ENCODE measurements at places on chromosomes 5 and 9.
A peak's percentile ranks its signal among the peaks of the same experiment; 100 is the strongest.

- DNase-seq, result no peak
Observed at GRCh38 chr5:139759219-139759721, 36.3 kb upstream of the PSD2 start.

DNA sequence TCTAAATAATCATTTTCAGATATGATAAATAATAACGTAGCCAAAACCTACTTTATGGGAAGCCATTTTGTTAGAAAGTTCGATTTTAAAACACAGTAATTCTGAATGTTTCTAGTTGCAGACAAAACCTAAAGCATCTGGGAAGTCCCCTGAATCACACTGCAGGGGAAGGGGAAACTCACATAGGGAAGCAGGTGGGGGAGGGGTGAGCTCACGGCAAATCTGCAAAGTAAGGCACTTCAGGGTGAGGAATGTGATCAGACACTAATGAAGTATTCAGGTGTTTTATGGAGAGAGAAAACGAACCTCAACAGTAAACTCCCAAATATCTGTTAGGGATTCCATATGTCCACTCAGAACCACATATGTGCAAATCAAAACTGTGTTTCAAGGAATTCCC is 70.7 kb downstream of the EPB41L4A start:
- DNase-seq, result no peak

DNA sequence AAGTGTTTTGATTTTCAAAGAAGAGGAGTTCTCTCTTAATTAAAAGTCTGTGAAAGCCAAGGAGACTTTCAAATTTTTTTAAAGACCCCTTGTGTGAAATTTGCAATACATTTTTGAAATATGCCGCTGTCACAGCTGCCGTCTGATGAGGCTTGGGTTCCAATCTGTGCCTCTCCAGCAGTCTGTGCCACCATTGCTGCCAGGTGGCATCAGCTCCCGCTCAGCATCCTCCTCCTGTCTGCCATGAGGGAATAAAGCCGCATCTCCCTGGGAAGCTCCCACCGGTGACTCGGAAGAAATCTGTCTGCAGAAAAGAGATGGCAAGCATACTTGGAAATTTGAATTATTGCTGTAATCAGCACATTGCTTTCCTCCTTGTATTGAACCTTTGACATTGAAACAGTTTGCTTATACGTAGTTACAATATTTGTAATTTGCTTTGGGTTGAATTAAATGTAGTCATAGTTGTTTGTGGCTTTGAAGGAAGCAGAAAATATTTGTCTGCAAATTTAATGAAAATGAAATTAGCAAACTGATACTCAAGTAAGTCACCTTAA is 145.7 kb upstream of the SNX2 start:
- no peak for DNase-seq

GRCh38 chr9:98251551-98251950 is 3.9 kb downstream of the TBC1D2 start:
- DNase-seq, result peak; percentile 91

DNA sequence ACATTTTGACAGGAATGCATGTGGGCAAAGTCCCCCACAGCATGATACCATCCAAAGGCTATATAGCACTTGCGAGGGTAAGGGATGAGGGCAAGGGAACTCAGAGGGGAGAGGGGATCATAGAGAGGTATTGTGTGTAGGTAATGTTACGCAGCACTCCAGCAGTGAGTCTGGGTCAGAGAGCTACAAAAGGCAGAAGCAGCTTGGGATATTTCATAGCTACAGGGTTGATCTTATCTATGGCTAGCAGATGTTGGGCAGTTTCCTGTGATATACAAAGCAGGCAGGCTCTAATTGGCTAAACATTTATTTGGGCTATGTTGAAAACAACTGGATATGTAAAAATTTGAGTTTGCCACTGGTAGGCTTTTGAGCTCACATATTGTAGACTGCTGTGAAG is 17.8 kb upstream of the SLCO4C1 start:
- DNase-seq, result no peak

DNA sequence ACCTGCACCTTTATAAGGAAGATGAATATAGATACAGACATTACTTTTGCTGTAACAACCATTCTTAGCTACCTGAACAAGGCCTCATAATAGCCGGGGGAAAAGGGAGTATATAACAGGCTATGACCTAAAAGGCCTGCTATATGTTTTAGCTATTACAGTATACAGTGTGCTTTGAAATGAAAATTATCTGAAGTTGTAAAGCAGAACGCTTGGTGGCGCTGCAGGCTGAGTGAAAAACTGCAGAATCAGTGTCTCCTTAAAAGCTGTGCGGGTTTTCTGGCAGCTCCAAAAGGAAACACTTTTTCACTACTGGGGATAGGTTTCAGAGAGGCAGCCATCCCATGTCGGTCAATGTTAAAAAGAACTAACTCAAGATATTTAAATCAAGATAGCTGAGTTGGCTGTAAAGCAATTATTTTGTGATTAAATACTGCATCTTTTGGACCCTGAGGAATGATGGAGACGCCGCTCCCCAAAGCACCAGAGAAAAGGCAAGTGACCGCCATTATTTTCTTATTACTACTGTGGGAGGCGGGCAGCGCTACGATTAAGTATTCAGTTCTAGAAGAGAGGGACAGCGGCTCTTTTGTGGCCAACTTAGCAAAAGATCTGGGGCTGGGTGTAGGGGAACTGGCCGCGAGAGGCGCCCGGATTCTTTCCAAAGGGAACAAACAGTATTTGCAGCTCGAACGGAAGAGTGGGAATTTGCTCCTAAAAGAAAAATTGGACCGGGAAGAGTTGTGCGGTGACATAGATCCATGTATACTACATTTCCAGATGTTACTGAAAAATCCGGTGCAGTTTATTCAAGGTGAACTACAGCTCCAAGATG is 5.9 kb downstream of the PCDHB6 start:
- no peak for DNase-seq

- DNase-seq, result no peak
Observed at GRCh38 chr5:176740131-176740701, 70.1 kb upstream of the UNC5A start.

GRCh38 chr5:119396030-119396664 is 40.3 kb downstream of the TNFAIP8 start:
- no peak for DNase-seq

GRCh38 chr9:99134893-99135341 is 30.0 kb downstream of the TGFBR1 start:
- peak; percentile 41 for DNase-seq

DNA sequence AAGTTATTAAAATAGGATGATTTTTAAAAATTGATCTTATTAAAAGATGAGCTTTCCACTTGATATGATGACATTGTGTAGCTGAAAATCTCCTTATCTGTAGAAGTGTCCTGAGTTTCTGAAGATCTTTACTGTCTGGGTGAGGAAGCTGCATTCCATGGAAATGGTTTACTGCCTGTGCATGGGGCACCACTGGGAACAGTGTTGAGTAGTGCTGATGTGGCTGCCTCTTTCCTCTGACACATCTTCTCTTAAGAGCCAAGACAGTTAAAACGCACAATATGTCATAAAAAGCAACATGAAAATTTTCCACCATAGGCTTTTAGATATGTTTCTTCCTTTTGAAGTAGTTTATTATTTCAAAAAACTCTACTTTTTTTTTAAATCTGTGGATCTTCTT is 24.6 kb downstream of the SECISBP2 start:
- no peak for DNase-seq

DNA sequence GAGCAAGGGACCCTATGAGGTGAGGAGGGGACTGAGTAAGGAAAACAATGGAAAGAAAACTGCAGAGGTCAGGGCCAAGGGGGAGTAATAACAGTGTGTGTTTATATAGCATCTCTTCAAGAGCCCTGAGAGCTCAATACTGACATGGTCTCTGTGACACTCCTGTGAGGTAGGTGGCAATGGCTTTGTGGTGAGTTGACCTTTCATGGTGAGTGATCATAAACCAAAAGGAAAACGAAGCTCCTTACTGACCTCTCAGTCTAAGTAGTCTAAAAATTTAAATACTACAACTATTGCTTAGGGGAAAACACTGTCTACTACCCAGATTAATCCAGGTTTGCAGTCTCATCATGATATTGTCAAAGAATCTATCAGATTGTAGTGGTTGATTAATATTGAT is 130.9 kb downstream of the SNCAIP start:
- no peak for DNase-seq

GRCh38 chr5:65861830-65862241 is 64.5 kb upstream of the ERBIN start:
- DNase-seq, result peak; percentile 95

DNA sequence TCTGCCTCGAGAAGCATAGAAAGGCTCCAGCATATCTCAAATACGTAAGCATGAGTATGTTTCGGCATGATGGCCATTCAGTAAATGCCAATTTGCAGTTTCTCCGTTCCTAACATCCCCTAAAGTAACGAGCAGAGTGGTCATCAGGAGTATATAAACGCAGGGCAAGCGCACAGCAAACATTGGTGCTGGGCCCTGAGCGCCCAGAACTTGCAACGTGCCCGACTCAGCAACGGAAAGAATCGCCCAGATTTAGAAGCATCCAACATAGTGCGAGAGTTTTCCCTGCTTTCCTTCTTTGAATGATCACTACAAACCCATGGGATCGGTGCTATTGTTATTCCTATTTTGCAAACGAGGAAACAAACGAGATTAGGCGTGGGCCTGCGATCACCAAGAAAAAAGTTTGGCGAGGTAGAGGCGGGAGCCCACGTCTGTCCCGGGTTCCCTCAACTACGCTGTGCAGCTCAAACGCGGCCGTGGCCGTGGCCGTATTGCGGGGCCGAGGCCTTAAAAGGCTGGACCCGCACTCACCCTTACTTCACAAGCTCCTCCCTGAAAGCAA is 505 bp downstream of the RPS14 start:
- no peak for DNase-seq

DNA sequence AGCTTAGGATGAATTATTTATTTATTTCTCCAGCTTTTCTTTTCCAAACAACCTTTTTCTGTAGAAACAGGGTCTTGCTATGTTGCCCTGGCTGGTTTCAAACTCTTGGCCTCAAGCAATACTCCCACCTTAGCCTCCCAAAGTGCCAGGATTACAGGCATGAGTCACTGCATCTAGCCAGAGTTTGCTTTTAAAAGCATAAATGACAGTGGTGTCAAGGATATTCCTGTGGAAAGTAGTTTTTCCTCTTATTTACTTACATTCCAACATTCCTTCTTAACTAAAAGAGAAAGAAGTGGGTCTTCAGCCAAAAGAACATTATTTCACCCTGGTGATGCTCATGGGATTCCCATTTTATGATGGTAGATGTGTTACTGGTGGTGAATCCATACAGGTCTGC is 62.4 kb downstream of the GRIA1 start:
- DNase-seq, result peak; percentile 24

DNA sequence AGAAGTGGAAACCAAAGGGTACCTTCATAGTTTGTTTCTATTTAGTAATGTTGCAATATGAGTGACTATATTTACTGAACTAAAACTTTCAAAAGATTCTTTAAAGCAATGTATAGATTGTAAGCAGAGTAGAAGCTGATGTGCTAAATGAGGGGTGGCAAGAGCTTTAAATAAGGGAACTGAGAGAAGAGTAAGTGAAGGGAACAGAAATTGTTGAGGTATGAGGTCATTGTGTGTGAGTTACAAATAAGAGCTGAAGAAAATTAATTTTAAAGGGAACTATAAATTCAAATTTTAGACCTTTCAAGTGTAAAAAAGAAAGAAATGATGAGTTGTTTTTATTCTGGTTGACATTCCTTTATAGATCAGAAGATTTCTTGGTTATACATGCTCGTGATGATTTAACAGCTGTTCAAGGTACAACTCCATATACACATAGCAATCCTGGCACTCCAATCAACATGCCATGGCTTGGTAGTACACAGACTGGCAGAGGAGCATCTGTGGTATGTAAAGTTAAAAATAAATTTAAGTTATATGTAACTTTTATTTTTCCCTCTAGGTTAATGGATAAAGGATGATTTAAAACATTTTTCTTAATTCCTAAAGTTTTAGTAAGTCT is 135.1 kb upstream of the TNFAIP8 start:
- no peak for DNase-seq

DNA sequence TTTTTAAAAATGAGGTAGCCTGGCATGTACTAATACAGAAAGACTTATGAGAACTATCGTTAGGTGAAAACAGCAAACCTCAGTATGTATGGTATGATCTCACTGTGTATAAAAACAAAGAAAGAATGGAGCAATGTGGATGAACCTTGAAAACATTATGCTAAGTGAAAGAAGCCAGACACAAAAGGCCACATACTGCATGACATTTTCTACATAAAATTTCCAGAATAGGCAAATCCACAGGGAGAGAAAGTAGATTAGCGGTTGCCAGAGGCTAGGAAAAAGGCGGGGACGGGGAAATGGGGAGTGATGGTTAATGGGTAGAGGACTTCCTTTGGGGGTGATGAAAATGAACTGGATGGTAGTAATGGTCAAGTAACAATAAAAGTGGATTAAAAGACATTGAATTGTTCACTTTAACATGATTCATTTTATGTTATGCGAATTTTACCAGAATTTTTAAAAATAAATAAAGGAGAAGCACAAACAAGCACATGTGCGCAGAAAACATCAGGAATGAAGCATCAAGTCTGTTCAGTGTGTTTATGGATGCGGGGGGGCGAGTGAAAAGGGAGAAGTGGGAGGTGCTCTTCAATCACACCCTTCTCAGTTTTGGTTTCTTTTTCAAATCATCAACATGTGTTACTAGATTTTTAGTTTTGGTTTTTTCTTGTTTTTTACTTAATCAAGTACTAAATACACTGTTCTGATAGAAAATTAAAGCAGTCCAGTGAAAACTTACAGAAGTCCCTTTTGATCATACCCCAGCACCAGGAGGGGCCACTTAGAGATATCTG is 16.3 kb downstream of the ROR2 start:
- DNase-seq, result peak; percentile 12

Measured in HCEC 1CT (cell line).